NCI-H1048 (cell line): ENCODE measurements at places on chromosomes 7 and 10.

DNA sequence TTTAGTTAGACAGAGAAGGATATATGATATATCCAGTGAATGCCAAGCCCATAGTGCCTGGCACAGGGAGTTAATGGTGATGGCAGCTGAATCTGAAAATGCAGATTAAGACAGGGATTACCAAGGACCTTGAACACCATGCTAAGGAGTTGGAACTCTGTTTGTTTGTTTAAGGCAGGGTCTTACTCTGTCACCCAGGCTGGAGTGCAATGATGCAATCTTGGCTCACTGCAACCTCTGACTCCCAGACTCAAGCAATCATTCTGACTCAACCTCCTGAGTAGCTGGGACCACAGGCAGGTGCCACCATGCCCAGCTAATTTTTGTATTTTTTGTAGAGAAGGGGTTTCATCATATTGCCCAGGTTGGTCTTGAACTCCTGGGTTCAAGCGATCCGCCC lies 1.6 kb downstream of the AKR1D1 start:
- DNase-seq: no peak

GRCh38 chr7:138865843-138866242 lies 67.8 kb upstream of the ATP6V0A4 start:
- DNase-seq: no peak

- no peak for DNase-seq
Measured at GRCh38 chr7:104643587-104644217, 315.3 kb downstream of the LHFPL3 start.

DNA sequence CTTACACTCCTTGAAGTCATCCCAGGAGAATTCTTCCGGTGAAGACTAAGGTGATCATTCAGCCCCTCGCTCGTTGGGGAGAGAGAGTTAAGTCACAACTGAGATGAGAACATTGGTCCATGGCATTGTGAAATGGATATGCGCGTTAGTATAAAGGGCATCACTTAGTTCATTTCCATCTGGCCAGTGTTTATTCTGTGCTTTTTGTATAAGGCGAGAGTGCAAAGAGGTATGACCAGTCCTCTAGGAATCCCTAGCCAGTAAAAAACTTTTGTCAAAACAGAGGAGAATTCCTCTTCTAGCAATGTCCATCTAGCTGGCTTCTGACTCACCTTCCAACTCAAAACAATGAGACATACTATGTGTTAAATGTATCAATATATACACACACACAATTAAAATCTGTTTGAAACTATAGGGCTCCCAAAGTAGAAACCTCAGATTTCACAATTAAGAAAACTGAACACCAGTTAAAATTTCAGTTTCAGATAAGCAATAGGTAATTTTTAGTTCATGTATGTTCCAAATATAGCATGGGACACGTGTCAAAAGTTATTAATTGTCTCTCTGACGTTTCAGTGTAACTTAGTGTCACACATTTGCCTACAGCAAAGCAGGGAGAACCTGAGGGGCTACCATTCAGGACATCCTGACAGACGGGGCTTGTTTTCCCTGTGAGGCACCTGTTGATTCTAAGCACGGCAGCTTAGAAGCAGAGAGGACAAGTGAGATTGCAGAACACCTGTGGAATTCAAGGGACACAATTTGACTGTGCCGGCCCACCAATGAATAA lies 158.9 kb downstream of the KLF6 start:
- no peak for DNase-seq

DNA sequence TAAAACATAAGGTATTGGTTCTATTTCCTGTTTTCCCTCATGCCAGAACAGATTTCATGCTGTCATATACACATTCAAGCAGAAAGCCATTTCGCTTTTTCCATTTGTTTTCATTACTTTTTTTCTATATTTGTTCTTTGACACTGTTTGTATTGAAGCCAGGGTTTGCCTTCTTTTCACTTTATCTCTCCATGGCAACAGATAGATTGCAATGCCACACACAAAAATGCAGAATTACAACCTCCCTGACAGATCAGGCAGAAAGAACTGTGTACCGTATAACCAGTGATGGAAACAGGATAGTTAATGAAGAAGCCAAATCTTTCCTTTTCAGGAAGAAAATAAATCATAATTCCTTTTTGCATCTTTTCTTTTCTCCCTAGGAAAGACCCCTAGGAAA lies 103.0 kb upstream of the PCGF5 start:
- no peak for DNase-seq

- no peak for DNase-seq
Measured at GRCh38 chr10:488933-489215, 200.6 kb downstream of the DIP2C start.

DNA sequence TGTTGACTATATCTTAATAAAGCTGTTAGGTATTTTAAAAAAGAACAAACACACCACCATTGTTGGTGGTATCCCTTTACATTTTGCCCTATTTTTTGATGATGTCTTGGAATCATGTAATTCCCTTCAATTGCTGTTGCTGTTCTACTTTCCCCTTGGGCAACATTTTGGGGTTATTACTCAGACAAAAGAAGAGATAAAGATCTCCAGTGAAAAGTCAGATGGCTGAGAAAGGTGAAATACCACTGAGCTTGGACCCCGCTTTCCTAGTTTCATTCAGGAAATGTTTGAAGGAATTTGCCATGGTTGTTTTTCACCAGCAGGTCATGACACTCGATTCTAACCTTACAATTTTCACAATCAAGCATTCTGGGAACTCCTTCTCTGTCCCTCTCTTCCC lies 84.6 kb downstream of the MACC1 start:
- no peak for DNase-seq

GRCh38 chr7:51666751-51667150 lies 350.1 kb upstream of the COBL start:
- DNase-seq: no peak

DNA sequence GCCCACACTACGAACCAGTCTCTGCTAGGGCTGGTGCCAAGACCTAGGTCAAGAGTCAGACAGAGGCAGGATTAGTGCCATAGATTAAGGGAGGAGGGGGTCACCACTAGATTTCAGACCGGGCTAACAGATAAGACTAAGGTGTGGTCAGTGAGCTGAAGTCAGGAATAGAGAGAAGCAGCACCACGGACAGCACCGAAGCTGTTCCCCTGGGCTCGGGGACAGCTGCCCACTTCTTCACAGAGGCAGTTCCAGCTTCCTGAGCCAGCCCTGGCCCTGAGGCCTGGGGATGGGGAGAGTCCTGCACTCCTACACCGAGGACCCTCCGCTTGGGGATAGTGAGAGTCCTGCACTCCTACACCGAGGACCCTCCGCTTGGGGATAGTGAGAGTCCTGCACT lies 11.2 kb upstream of the JAKMIP3 start:
- DNase-seq: no peak

GRCh38 chr7:130386876-130387275 lies 6.6 kb downstream of the CPA1 start:
- DNase-seq: no peak

GRCh38 chr10:130493446-130494145 lies 357.4 kb downstream of the GLRX3 start:
- DNase-seq: no peak
